ENCODE measurements at places on chromosomes 5 and 9. TPM values are rescaled to one million over a fixed set of nuclear protein-coding genes. Genes with fewer than 3 reads are reported as not detected.

Gene ANKRD55
- total RNA-seq = 0.32 TPM

Gene PDZD2
- total RNA-seq = 1.8 TPM

Gene IGIP
- total RNA-seq = 5.8 TPM

Gene TMEM161B
- total RNA-seq = 8.8 TPM

Gene MYOZ3
- total RNA-seq = 0.54 TPM

Gene ZBTB5
- 9.4 TPM for total RNA-seq

Gene PCDHGA12
- 27.1 TPM for total RNA-seq

Gene RNF38
- 17.8 TPM for total RNA-seq

Gene HRCT1
- total RNA-seq = 1.4 TPM

Gene MSMP
- total RNA-seq = not detected

Gene NR5A1
- not detected for total RNA-seq

Gene KLHL9
- total RNA-seq = 25.9 TPM

Gene TTC23L
- not detected for total RNA-seq

Gene ARL10
- 5.6 TPM for total RNA-seq

Gene SGCD
- total RNA-seq = 3.4 TPM

Gene CHD1
- total RNA-seq = 20.3 TPM

Gene ZNF300
- total RNA-seq = 4.5 TPM

Gene PIP5K1B
- total RNA-seq = not detected

Gene PCDHGA3
- 2.0 TPM for total RNA-seq

Gene C7
- 1,610 TPM for total RNA-seq

Gene FOXI1
- not detected for total RNA-seq

Gene C5orf52
- not detected for total RNA-seq
